Daoy (cell line): ENCODE measurements at places on chromosomes 2 and 18. TPM values are rescaled to one million over a fixed set of nuclear protein-coding genes. Genes with fewer than 3 reads are reported as not detected.

TTN gene
- under 0.01 TPM in 1 of 2 replicates, not detected in the other for total RNA-seq

LBX2 gene
- 0.97 and 1.7 TPM in 2 replicates for total RNA-seq

- no peak for DNase-seq
Measured at GRCh38 chr2:225841314-225841713, 441.8 kb downstream of the NYAP2 start.

DNA sequence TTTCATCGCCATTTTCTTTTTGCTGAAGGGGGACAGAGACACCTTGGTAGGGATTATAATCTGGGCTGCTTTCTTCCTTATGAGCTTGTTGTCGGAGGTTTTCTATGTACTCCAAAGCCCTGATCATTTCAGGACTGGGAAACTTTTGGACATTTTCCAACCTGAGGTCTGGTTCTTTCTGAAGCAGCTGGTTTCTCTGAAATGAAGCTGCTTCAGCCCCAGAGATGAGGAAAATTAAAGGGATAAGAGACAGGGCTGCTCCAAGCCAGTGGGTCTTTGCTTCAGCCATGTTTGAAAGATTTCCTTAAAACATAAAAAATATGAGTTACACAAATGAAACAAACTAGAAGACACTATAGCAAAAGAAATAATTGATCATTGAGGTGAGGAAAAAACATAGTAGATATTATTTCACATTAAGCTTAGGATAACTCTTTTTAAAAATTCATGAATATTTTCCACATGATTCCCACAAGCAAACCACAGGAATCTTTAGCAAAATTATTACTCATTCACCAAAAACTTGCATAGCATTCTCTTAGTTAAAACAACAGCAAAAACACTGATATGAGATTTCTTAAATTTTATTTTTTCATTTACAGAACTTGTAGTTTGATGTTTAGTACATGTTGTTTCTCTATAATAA is 3.0 kb downstream of the SCG2 start:
- no peak for DNase-seq

DNA sequence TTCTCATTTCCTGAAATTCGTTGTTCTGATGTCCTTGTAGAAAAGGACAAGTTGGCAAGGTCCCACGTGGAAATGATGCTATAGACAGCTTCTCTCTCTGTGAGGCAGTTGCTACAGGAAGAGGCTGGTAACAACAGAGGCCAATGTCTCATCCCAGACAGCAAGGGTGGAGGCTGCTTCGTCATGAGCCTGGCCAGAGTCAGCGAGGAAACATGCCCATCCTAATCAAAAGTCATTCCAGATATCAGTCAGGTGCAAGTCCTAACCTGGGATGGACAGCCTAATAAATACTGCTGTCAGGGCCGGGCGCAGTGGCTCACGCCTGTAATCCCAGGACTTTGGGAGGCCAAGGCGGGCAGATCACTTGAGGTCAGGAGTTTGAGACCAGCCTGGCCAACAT is 6.4 kb upstream of the SMAD7 start:
- DNase-seq = no peak
